ENCODE measurements at places on chromosomes 3 and 15.
A peak's percentile ranks its signal among the peaks of the same experiment; 100 is the strongest.

DNA sequence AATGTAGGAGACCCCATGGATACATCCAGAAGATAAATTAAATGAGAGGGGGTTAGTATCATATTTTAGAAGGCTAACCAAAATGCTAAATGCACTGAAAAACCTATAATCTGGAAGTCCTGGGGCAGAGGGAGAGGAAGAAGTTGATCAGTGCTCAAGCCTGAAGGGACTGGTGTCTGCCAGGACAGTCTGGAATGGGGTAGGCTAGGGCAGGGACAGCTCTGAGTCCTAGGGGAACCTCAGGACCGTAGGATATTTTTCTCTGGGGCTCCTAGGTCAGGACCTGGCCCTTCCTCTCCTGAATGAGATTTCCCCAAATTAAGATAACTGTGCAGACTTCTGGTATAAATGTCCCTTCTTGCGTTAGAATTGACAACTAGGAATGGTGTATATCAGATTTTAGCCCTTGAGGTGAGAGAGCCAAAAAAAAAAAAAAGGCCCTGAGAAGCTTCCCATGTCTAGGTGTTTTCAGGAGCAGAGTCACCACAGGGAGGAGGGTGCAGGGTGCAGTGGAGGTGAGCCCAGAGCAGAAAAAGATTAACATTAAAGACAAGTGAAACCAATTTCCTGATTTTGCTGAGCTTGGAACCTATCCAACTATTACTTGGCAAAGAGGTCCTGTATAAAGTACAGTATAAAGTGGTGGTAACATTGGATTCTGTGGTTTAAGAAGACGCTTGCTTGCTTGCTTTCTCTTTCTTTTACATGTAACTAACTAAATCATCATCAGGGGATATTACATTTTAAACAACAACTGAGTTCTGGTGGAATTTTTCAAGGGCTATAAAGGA is 63.5 kb downstream of the HACD2 start:
- no peak for DNase-seq

DNA sequence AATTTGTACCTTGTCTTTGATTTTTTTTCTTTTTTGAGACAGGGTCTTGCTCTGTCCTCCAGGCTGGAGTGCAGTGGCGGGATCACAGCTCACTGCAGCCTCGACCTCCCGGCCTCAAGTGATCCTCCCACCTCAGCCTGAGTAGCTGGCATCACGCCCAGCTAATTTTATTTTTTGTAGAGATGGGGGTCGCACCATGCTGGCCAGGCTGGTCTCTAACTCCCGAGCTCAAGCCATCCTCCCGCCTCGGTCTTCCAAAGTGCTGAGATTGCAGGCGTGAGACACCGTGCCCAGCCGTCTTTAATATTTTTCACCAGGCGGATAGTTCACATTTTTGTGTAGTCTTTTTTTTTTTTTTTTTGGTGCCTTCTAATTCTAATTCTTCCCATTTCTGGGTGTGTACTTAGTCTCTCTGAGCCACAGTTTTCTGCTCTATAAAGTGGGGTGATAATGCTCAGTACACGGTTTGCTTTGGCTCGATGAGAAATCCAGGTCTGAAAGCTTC is 528 bp upstream of the TATDN2 start:
- DNase-seq = no peak

- DNase-seq = no peak
Observed at GRCh38 chr3:127386490-127386889, 98.6 kb upstream of the PRR20G start.

DNA sequence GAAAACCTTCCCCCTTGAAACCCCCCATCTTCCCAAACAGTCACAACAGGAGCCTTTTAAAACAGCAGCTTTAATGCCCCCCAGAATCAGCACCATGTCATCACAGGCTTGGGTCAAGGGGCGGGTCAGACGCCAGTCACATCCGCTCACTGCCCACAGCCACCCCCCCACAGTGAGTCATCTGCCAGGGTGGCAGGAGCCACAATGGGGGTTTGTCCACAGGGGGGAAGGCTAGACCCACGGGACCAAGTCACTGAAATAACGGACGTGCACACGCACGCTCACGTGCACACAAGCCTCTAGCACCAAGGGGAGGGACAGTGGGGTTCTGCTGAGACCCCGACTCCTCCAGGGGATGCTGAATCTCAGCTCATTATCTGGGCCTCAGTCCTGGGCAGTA is 441 bp upstream of the UCN2 start:
- no peak for DNase-seq

DNA sequence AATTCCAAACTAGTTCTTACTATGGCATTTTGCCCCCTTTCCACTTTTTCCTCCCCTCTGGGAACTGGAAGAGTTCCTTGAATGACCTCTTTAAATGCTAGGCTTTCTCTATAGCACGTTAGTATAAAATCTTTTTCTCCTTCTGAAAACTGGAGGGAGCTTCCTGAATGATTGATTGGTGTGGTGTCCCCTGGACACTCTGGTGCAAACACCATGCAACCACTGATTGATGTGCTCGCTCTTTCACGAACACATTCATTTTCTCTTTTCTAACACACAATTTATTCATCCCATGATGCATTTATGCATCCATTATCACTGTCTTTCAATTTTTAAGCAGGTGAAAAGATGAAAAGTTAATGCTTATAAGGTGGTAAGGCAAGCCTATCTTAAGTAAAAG is 159.1 kb upstream of the NANOGP8 start:
- no peak for DNase-seq

GRCh38 chr3:84637272-84637671 is 321.5 kb upstream of the CADM2 start:
- no peak for DNase-seq

GRCh38 chr3:100173961-100174360 is 59.7 kb upstream of the FILIP1L start:
- no peak for DNase-seq

DNA sequence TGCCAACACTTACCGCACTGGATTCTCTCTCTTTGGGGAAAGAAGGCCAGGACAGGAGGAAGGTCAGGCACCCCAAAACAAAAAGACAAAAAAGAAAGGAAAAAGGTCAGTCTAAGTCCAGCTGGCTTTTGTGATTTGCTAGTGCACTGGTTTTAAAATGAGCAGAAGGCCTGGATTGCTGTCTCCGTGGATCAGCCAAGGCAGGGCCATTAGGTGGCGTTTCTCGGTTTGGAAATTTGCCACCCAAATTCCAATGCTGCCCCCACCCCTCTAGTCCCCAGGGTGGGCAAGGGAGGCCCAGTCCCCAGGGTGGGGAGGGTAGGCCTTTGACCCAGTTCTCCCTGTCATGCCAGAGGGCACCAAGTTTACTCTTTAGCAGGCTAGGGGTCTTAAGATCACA is 33.3 kb downstream of the TLE3 start:
- no peak for DNase-seq

DNA sequence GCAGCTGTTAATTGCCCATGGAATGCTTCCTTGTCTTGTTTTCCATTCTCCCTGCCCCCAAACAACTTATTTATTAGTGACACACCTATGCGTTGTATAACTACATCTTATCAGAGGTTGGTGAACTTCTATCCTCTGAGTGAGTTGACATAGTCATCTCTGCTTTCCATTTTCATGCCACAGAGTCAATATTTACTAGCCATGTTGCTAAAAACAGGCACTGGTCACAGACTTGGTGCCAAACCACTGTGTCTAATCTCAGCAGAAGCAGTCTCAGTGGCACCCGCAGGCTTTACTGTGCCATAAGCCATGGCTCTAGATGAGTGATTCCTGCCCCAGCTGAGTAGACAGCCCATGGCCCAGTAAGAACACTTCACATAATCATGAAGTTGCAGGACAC is 26.5 kb downstream of the DAPK2 start:
- no peak for DNase-seq

- no peak for DNase-seq
Observed at GRCh38 chr15:56356616-56357015, 8.6 kb upstream of the TEX9 start.

DNA sequence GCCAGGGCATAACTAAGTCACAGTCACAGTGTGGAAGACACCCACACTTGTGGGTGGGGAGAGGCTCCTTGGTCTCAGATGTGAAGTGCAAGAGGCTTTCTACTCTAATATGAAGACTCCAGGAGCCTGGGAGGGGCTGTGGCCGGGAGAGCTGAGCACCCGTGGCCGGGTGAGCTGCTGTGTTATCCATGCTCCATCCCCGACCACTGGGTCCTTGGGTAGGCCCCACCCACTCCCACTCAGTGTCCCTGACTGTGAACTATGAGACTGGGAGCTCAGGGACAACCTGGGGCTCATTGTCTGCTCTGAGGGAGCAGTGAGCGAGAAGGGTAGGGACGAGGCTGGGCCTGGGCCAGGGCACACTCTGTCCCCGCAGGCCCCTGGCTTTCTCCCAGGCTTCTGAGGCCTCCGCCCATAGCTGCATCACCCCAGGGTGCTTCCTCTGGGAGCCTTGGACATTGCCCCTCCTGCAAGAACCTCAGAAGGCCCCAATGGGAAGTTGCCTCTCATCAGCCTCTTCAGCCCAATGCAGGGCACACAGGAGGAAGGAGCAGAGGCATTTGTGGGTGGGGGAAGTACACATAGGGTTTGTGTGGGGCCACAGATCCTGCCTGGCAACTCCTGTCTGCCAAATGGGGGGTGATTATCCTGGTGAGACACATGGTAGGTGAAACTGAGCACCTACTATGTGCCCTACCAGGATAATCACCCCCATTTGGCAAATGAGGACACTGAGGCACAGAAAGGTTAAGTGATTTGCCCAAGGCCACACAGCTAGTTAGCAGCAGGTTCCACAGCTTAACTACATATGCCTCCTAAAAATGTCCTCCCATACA is 2.4 kb downstream of the ANPEP start:
- DNase-seq = no peak

DNA sequence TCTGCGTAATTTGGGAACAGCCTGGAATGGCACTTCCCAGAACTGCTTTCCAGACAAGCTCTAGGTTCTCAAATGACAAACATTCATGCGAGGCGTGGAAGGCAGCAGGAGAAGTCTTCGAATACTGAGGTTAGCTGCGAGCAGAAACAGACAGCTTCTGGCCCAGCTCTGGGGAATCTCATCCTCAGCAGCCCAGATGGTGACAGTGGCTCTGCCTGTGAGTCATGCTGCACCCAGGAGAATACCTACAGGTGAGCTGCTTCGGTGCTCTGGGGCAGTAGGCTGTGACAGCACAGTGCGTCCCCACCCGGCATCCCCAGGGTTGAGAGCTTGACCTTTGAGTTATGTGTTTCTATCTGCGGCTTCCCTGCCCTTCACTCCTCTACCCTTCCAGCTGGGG is 258.6 kb downstream of the KLF13 start:
- DNase-seq = no peak

- peak; percentile 78 for DNase-seq
Observed at GRCh38 chr3:137105277-137105977, 147.6 kb downstream of the IL20RB start.

DNA sequence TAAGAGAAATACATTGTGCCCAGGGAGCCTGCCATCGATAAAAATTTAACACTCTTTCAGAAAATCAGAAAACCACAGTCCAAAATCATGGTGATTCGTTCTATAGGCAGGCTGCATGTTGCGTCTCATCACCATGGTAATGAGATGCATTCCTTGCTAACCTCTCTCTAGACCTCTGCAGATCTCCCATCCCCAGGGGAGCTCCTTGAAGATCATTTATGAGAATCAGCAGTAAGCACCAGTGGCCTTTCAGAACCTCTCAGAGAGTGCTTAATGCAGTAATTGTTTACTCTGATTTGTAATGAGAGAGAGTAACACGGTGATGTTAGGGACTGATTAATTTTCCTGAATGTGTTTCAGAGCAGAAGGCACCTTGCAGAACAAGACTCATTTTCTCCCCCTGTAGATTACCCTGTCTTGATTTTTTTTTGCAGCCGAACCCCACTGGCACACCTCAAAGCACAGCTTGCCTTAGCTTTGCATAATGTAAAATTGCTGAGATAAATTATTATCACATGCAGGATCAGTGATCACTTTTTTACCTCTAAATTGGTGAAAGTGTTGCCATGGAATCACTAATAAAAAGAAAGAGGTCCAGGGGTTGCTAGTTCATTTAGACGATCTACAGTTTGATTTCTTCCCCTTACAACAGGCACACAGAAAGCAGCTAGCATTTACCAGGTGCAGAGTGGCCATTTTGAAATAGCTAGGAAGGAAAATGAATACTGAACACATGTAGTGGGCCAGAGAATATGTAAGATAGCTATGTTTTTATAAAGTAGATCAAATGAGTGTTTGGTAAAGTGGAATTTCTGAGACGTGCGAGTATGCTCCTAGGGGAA is 98.9 kb upstream of the CHL1 start:
- DNase-seq = no peak

DNA sequence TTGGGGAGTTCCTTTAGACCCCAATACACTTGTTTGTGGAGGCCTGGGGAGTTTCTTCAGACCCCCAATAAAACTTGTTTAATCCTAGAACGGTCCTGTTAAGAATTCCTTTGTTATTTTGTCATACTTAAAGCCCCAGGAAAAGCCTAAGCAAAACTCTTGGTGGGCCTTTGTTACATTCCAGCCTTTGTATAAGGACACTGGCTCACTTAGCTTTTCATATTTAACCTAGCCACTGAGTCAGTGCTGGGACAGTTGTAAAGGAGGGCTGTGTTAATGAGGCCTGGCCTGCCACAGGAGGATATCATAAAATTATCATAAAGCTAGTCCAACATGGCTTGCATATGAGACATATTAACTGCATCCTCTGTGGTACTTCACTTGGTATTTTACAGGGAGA is 760.1 kb downstream of the ZNF385D start:
- DNase-seq = no peak
